ENCODE measurements at places on chromosomes 3 and 15.

DNA sequence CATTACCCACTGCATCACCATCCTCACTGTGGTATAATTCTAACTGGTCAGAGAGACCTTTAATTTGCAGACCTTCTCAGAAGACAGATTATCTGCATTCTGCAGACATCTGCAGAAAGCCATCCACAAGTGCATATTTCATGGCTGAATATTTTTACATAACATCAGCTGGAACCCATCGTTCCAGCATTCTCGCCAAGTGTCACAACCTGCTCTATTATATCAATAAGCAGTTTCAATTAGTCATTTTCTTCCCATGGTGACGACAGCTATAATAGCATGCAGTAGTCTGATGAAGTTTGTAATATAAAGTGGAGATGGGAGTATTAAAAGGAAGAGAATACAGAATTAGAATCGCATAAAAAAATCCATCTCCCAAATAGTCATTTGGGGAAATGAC is 334.7 kb downstream of the FHIT start:
- H3K27me3 ChIP-seq, result no peaks in the 10 kb centered on the region
- no peak for DNase-seq
- H3K36me3 ChIP-seq, result peaks cover 4% of the 10 kb centered on the region
- no peak overlapping the region for H3K4me3 ChIP-seq

DNA sequence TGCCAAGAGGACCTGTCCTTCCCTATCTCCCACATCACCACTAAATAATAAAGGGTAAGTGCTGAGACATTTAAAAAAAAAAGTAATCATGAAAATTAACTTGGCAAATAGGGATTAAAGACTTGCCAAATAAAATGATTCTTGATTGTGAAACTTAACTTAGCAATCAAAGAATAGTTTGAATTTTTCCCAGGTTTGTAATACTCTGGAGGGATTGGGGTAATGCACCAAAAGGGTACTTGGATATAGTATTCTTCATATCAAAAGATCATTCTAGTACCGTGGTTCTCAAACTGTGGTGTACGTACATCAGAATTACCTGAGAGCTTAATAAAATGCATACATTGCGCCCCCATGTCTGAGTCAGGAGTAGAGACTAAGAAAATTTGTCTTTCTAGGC is 28.5 kb downstream of the CALML4 start:
- H3K4me3 ChIP-seq, result no peak overlapping the region
- no peak overlapping the region for H3K27ac ChIP-seq
- no peak for DNase-seq
- no peaks in the 10 kb centered on the region for H3K27me3 ChIP-seq
- H3K36me3 ChIP-seq, result peaks cover 22% of the 10 kb centered on the region
- H3K4me1 ChIP-seq, result no peaks in the 10 kb centered on the region

GRCh38 chr15:67091980-67092677 is 26.7 kb downstream of the SMAD3 start:
- no peaks in the 10 kb centered on the region for H3K27me3 ChIP-seq
- no peak overlapping the region for H3K4me3 ChIP-seq
- H3K27ac ChIP-seq, result peak overlapping the region; percentile 12

DNA sequence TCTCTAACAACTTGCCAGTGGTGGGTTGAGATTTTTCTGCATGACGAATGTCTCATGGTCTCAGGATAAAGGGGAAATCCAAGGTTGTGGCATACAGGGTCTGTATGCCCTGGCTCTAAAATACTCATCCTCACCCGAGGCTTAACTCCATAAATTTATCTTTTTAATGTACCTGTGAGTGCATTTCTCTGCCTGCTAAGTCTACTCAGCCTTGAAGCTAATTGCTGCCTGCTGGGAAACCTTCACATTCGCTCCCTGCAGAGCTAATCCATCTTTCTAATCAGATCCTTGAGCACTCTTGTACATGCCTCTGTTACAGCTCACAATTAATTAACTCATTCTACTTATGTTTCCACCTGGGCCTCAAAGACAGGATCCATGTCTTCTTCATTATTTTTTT is 93.8 kb downstream of the CMSS1 start:
- peaks cover 35% of the 10 kb centered on the region for H3K4me1 ChIP-seq
- no peak for DNase-seq
- no peak overlapping the region for H3K27ac ChIP-seq
- H3K4me3 ChIP-seq, result no peak overlapping the region

- peak overlapping the region; percentile 46 for H3K4me3 ChIP-seq
- H3K36me3 ChIP-seq, result no peaks in the 10 kb centered on the region
- peaks cover 27% of the 10 kb centered on the region for H3K4me1 ChIP-seq
- peaks cover 5% of the 10 kb centered on the region for H3K27me3 ChIP-seq
Observed at GRCh38 chr15:48285329-48286214, 45.7 kb upstream of the DUT start.

DNA sequence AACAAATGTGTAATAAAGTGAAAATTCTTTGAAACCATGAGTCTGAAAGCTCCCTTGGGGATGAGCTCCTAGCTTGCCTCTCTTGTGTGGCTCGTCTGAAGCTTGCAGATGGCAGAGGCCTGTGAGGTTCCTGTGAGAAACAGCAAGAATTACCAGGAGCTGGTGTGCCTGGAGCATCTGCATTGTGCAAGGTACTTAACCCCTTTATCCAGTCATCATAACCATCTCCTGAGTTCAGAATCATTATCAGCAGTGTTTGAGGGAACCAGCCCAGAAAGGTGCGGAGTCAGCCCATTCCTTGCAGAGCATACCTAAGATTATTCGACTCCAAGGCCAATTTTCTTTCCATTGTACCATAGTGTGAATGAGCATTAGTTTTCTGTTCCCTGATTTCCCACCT is 51.7 kb upstream of the TRA2B start:
- DNase-seq, result no peak
- H3K36me3 ChIP-seq, result no peaks in the 10 kb centered on the region
- peaks cover 17% of the 10 kb centered on the region for H3K27me3 ChIP-seq
- H3K4me1 ChIP-seq, result no peaks in the 10 kb centered on the region
- no peak overlapping the region for H3K27ac ChIP-seq

- peaks cover 46% of the 10 kb centered on the region for H3K4me1 ChIP-seq
- H3K27me3 ChIP-seq, result no peaks in the 10 kb centered on the region
- H3K27ac ChIP-seq, result no peak overlapping the region
Observed at GRCh38 chr3:32872487-32873382, 54.9 kb downstream of the TRIM71 start.

DNA sequence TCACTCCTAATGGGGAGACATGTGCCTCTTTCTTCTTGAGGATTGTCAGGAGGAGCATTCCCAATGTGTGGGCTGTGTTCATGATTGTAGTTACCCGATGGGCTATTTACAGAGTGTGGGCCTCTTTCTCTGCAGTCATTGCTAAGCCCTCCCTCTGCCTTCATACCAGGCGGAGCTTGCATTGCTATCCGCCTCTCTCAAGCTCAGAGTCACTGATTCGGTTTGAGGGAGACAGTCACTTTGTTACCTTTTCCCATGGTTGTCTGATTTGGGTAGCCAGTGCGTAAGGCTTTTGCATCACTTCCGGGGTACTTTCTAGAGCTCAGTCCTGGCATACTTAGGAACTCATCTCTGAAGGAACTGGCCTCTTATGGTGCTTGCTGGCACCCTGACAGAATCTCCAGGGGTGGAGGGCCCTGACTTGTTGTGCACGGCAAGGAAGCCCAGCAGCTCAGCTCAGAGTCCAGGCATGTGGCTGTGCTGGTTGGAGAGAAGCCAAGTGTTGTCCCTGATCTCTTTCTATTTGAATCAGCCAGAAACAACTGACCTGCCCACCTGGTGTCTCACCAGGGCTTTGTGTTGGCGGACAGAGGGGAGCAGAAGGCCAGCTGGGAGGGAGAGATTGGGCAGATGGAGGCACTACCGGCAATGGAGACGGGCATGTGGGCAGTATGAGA is 79.8 kb downstream of the EPHB1 start:
- no peak for DNase-seq
- no peak overlapping the region for H3K4me3 ChIP-seq
- H3K36me3 ChIP-seq, result no peaks in the 10 kb centered on the region
- peaks cover 27% of the 10 kb centered on the region for H3K27me3 ChIP-seq
- no peaks in the 10 kb centered on the region for H3K4me1 ChIP-seq

DNA sequence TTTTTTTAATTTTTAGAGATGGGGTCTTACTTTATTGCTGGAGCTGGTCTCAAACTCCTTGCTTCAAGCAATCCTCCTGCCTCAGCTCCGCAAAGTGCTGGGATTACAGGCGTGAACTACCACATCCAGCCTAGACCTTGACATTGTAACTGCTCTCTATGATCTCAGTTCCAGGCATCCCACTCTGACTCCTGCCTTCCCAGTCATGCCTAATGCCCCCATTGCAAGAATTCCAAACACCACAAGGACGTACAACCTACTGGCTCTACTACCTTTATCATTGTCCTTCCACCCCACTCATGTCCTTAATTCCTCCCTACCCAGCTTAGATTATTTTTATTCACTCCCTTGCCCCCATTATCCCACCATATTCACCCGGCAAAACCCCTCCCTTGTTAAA is 21.6 kb downstream of the NKIRAS1 start:
- no peaks in the 10 kb centered on the region for H3K27me3 ChIP-seq
- peaks cover 4% of the 10 kb centered on the region for H3K4me1 ChIP-seq
- no peak overlapping the region for H3K27ac ChIP-seq
- H3K36me3 ChIP-seq, result peaks cover 68% of the 10 kb centered on the region

DNA sequence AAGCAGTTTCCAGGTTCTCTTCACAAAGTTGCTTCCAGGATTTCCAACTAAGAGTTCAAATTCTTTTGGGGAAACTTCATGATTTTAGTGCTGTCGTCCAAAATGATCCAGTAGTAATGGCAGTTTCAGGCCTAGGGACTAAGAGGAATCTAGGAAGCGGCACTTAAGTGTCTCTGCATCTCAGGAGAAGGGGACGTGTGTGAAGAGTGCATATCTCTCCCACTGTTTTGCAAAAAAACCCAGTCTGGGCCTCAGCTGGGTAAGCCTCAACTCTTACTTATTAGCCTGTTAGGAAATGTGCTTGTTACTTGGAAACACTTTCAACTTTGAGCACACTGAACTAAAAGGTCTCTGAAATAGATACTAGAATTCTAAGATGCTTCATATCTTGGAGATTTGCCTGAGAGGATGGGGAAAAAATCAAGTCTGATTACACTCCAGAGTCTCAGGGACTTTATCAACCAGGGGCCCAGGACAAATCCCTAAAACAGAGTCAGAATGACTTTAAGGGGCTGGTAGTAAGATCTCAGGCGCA is 81.8 kb downstream of the WDR76 start:
- DNase-seq, result no peak
- peaks cover 17% of the 10 kb centered on the region for H3K4me1 ChIP-seq
- H3K36me3 ChIP-seq, result no peaks in the 10 kb centered on the region
- no peak overlapping the region for H3K27ac ChIP-seq

DNA sequence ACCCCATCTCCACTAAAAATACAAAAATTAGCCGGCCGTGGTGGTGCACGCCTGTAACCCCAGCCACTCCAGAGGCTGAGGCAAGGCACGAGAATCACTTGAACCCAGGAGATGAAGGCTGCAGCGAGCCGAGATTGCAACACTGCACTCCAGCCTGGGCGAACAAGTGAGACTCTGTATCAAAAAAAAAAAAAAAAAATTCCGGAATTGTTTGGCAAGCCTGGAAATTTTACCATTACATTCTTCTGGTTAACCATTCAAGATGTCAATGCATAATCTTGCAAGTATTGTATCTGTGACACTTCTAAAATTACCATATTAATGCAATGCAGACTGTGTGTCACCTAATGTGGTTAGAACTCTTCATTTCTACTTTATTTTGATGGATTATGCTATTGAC is 67.0 kb downstream of the CSNK1G1 start:
- no peaks in the 10 kb centered on the region for H3K27me3 ChIP-seq
- no peak overlapping the region for H3K4me3 ChIP-seq
- H3K27ac ChIP-seq, result no peak overlapping the region
- no peaks in the 10 kb centered on the region for H3K4me1 ChIP-seq
- no peaks in the 10 kb centered on the region for H3K36me3 ChIP-seq
- DNase-seq, result no peak

DNA sequence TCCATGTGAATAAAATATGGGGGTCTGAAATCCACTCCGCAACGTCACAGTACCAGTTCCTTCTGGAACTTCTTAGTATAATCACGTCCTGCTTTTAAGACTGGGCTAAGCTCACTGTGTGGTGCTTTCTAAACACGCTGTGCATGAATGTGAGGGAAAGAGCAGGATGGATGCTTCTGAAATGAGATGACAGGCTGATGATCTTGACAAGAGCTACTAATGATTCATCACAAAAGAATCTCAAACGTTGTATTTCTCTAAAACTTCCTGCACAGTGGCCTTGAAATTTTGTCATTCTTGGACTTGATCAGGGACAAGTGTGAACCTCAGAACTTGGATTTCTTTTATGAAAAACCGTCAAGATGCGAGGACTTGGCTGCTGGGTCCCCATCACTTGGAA is 221.4 kb downstream of the CADPS start:
- no peak for DNase-seq
- H3K36me3 ChIP-seq, result no peaks in the 10 kb centered on the region
- no peak overlapping the region for H3K4me3 ChIP-seq
- H3K27me3 ChIP-seq, result peaks cover 14% of the 10 kb centered on the region
- no peaks in the 10 kb centered on the region for H3K4me1 ChIP-seq
- H3K27ac ChIP-seq, result no peak overlapping the region

DNA sequence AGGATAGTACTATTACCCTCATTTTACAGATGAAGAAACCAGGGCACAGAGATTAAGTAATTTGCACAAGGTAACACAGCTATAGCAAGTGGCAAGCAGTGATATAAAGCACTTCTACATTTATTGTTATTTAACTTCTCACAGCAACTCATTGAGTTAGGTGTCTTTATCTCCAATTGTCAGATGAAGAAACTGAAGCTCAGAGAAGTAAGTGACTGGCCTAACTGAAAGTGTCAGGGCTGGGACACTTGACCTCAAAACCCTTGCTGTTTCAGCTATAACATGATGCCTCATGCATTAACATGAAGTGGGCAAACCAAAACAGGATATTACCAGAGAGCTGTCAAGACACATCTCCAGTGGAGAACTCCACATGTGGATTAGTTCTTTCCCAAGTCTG is 65.8 kb upstream of the LEKR1 start:
- no peak for DNase-seq
- no peaks in the 10 kb centered on the region for H3K27me3 ChIP-seq
- H3K4me1 ChIP-seq, result peaks cover 28% of the 10 kb centered on the region

DNA sequence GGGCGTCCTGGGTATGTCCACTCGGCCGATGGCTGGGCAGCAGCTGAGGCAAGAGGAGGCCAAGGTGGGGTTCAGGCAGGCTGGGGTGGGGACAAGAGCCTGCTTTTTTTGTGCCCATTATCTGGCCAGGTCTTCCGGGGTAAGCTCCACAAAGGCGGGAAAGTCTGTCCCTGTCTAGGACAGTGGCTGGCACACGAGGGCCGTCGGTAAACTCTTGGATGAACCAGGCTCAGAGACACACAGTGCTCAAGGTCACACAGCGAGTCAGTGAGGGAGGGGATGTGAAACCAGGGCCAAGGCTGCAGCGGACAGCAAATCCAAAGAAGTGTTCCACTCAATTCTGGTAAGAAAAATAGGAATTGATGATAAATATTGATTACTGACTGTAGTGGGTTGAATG is 2.9 kb downstream of the DNAJB8 start:
- H3K27ac ChIP-seq, result no peak overlapping the region
- no peak overlapping the region for H3K4me3 ChIP-seq
- H3K4me1 ChIP-seq, result no peaks in the 10 kb centered on the region
- H3K27me3 ChIP-seq, result peaks cover 47% of the 10 kb centered on the region

DNA sequence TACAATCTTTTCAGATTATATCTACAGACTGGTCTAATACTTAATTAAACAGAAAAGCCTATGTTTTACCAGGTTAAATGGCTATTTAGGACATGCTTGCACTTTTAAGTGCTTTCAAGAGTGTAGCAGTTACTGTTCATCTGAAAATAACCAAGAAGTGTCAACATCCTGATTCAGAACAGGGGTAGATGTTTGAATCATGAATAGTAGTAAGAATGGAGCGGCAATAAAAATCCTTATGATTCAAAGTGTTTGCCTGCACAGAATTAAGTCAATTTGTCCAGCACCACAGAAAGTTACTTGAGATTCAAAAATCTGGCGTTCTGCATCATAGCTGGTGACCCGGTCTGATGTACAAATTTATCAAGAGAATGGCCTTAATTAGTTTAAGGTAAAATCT is 48.3 kb downstream of the GREM1 start:
- no peaks in the 10 kb centered on the region for H3K27me3 ChIP-seq
- H3K4me1 ChIP-seq, result no peaks in the 10 kb centered on the region
- no peak overlapping the region for H3K4me3 ChIP-seq
- H3K36me3 ChIP-seq, result no peaks in the 10 kb centered on the region
- DNase-seq, result no peak
